ENCODE measurements at places on chromosomes 16 and 17.

- peak; percentile 65 for DNase-seq
Measured at GRCh38 chr17:2450016-2450650, 49.3 kb upstream of the MNT start.

- DNase-seq: no peak
Measured at GRCh38 chr17:21354796-21355385, 21.3 kb upstream of the KCNJ12 start.

GRCh38 chr16:53100889-53101288, 46.1 kb downstream of the CHD9 start:
- no peak for DNase-seq

- no peak for DNase-seq
Measured at GRCh38 chr16:73066331-73066926, 18.5 kb upstream of the ZFHX3 start.

- DNase-seq: peak; percentile 23
Measured at GRCh38 chr17:35368081-35368830, 5.2 kb downstream of the SLFN11 start.

- no peak for DNase-seq
Measured at GRCh38 chr17:14845591-14846281, 419.4 kb downstream of the PMP22 start.

DNA sequence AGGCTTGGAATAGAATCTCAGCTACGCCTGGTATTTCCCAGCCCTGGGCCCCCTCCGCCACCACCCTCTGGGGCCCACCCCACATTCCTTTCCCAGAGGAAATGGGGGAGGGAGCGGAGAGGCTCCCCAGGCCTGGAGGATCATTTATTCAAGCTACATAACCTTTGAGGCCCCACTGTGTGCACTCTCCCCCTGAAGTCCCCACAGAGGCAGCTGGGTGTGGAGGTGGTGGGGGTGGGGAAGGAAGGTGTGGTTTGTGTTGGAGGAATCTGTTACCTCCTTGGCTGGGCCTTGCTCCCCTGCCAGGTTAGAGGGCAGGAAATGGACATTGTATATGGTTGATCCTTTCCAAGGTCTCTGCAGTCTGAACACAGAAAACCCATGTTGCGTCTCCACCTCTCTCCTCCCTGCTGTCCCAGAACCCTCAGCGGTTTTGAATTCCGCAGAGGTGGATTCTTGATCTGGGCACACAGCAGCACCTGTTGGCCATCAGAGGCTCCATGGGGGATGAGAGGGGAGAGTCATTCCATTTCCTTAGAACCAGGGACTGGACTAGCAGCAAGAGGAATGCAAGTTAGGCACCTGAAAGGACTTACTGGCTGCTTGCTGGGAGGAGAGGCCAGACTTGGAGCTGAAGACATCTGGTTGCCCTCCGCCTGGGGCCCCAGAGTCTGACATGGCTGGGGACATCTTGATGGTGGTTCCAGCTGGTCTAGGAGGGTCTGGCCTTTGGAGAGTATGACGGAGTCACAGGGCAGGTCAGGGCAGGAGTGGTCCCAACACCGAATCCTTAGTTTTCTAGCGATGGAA, 23.0 kb downstream of the ARHGAP23 start:
- no peak for DNase-seq

GRCh38 chr16:9602189-9602588, 510.7 kb downstream of the HAPSTR1 start:
- DNase-seq: peak; percentile 4

- no peak for DNase-seq
Measured at GRCh38 chr16:14449334-14449733, 180.7 kb downstream of the PARN start.

- DNase-seq: no peak
Measured at GRCh38 chr16:67389911-67390815, 3.1 kb downstream of the TPPP3 start.

DNA sequence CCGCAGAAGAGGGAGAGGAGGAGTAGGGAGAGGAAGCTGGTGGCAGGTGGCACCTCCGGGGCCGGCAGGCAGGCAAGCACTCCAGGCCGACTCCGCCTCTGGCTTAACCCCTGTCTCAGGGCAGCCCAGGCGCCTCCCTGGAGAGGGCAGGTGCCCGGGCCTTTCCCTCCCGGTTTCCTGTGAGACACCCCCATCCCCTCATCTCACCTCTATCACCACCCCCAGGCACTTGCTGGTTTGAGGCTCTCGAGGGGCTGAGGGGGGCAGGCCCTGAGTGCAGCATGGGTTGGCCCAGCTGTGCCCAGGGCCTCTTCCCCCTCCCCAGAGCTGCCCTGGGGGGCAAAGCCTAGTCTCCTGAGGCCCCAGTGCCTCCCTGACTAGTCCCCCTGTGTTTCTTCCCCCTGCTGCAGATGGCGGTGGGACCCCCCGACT, 6.0 kb downstream of the DOC2A start:
- no peak for DNase-seq

GRCh38 chr16:74462361-74462760, 41.1 kb upstream of the CLEC18B start:
- DNase-seq: no peak

GRCh38 chr16:25063865-25064264, 47.7 kb upstream of the LCMT1 start:
- no peak for DNase-seq

DNA sequence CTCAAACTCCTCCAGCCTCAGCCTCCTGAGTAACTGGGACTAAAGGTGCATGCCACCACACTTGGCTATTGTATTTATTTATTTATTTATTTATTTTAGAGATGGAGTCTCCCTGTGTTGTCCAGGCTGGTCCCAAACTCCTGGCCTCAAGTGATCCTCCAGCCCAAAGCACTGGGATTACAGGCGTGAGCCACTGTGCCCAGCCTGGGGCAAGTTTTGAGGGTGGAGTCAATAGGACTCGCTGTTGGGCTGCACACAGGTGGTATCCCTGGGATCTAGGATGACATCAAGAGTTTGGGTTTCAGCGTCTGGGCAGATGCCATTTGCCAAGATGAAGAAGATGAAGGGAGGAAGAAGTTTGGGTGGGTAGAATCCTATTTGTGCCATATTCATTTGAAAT, 213.9 kb downstream of the GSG1L start:
- DNase-seq: no peak

All from C1 segment of cervical spinal cord (tissue), 14 donors.